ENCODE measurements at places on chromosomes 11 and 22. TPM values are rescaled to one million over a fixed set of nuclear protein-coding genes. Genes with fewer than 3 reads are reported as not detected.

DNA sequence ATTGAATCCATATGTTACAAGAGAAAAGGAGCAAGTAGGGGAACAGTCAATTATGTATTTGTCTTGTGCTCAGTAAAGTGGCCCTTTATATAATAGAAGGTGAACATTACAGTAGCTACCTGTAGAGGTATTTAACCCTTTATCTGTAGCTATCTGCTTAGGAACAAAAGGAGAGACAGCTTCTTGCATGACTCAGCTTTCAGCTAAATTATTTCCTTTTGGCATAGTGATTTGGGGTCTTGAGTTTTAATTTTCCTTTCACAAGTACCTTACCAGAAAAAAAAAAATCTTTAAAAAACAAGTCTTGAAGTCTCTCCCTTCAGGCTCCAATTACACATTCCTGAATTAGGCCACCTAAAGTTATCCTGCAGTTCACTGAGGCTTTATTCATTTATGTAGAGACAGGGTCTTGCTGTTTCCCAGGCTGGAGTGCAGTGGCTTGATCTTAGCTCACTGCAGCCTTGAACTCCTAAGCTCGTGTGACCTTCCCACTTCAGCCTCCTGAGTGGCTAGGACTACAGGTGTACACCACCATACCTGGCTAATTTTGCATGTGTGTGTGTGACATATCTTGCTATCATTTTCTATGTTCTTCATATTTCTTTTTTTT is 32.6 kb upstream of the RCE1 start:
- DNase-seq = no peak
- peaks cover 7% of the 10 kb centered on the region for H3K4me1 ChIP-seq
- no peaks in the 10 kb centered on the region for H3K36me3 ChIP-seq
- H3K27ac ChIP-seq = no peak overlapping the region
- no peak overlapping the region for H3K4me3 ChIP-seq

- no peaks in the 10 kb centered on the region for H3K27me3 ChIP-seq
- no peak overlapping the region for H3K4me3 ChIP-seq
- DNase-seq = no peak
- H3K27ac ChIP-seq = no peak overlapping the region
Measured at GRCh38 chr11:116813781-116814471, 9.2 kb downstream of the APOA4 start.

The MPPED1 gene
- total RNA-seq = not detected

DNA sequence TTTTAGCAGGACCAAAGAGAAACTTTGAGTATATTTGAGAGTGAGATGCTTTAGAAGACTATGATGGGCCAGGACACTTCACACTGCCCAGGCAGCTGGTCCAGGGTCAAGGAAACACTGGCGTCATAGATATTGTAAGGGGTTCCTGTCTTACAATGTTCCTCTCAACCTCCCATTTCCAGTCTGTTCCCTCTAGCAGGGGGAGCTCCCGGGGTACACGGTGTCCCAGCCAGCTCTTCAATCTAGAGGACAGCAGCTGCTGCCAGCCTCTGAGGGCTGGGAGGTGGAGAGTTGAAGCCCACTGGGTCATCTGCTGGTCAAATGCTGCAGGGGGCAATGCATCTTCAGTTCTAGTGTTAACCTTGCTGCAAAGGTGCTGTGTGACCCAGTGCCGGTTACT is 40.7 kb upstream of the TIMP3 start:
- H3K27me3 ChIP-seq = no peaks in the 10 kb centered on the region
- no peak for DNase-seq
- H3K36me3 ChIP-seq = no peaks in the 10 kb centered on the region
- no peak overlapping the region for H3K4me3 ChIP-seq
- no peak overlapping the region for H3K27ac ChIP-seq
- no peaks in the 10 kb centered on the region for H3K4me1 ChIP-seq

The TMEM121B gene
- total RNA-seq = 0.10 TPM

GRCh38 chr11:70078095-70078780 is at the start of gene ANO1:
TSS of gene ANO1 (plus strand) at chr11:70078317. CDS start at chr11:70078607, 290 bp downstream.
- DNase-seq = no peak
- H3K4me1 ChIP-seq = no peaks in the 10 kb centered on the region
- H3K27me3 ChIP-seq = peaks cover 8% of the 10 kb centered on the region
- H3K4me3 ChIP-seq = no peak within 1 kb of the TSS

DNA sequence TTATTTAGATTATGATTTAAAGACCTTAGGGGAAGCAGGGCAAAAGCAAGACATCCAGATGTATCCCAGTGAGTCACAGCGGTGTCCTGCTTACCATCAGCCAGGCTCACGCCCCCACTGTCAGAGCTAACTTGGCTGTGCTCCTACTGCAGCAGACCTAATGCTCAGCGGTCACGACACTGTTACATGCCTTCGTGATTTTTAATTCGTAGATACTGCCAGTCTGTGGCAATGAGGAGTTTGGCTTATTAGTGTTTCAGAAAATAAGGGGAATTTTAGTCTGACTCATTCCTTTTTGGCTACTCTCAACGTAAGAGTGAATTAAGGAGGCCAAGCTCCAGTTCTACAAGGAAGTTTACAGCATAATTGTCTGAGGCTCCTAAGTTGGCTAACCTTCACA is 22.7 kb downstream of the EFCAB6 start:
- no peak overlapping the region for H3K4me3 ChIP-seq
- no peaks in the 10 kb centered on the region for H3K36me3 ChIP-seq
- no peak overlapping the region for H3K27ac ChIP-seq
- no peaks in the 10 kb centered on the region for H3K4me1 ChIP-seq

The CYTH4 gene
- 26.0 TPM for total RNA-seq

DNA sequence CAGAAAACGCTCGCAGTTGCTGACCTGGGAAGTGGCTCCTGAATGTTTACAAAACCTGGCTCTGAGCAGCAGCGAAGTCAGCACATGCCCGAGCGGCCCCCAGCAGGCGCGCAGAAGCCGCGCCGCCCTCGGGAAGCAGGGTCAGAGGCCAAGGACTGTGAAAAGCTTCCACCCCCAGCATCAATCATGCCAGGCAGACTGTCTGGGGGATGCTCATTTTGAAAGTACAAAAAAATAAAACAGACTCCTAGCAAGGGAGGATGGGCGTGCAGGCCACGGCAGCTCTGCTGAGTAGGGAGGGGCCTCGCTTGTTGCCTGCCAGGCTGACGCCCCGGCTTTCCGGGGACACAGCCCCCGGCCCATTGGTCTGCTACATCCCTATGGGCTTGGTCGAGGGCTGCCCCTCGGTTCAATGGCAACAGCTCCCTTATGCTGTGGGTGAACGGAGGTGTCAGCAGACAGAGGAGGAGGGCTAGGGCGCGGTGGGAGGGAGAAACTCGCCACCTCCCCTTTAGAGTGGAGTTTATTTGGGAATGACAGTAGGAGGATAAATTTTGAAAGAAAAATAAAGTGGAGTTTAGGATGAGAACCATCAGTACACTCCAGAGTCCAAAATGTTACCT is 37.7 kb upstream of the GNB1L start:
- H3K27me3 ChIP-seq = no peaks in the 10 kb centered on the region
- H3K4me1 ChIP-seq = peaks cover 20% of the 10 kb centered on the region
- no peak overlapping the region for H3K4me3 ChIP-seq
- DNase-seq = no peak

DNA sequence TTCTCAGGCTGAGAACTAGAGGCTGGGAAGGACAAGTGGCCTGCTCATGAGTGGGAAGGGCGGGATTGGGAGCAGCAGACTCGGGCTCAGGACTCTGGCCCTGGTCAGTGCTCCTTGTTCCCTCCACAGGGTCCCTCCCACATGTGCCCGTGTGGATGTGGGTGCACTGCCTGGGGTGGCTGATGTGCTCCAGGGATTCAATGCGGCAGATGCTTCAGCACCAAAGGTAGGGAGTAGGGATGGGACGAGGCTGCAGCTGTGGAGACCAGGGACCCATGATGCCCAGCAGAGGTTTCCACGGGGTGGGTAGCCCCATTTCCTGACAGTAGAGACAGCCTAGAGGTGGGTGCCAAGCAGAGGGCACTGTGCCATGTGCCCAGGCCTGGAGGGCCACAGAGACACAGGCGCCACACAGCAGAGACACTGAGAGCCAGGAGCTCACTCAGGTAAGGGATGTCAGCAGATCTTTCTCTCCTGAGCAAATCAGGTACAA is 89.5 kb downstream of the GGTLC2 start:
- no peaks in the 10 kb centered on the region for H3K36me3 ChIP-seq
- H3K4me1 ChIP-seq = no peaks in the 10 kb centered on the region
- DNase-seq = no peak
- H3K27ac ChIP-seq = no peak overlapping the region
- H3K4me3 ChIP-seq = no peak overlapping the region

DNA sequence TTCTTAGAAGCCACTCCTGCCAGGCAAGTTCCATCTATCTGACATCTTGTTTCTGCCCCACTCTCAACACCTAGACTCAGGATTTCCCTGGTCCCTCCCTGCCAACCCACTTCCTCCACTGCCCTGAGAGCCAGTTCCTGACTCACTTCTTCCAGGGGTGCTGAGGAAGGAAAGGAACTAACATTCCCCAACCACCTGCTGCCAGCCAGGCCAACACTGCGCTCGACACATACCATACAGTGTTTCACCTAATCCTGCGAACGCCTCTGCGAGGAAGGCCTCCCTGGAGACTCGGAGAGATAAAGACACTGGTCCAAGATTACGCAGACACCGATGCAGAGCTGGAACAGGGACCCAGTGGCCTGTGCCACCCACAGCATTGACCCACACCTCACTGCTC is 40.2 kb downstream of the MICAL3 start:
- H3K27ac ChIP-seq = no peak overlapping the region
- H3K36me3 ChIP-seq = peaks cover 5% of the 10 kb centered on the region
- no peaks in the 10 kb centered on the region for H3K27me3 ChIP-seq
- H3K4me1 ChIP-seq = no peaks in the 10 kb centered on the region
- no peak overlapping the region for H3K4me3 ChIP-seq
- DNase-seq = no peak

The GLYAT gene
- 0.18 TPM for total RNA-seq

- H3K27ac ChIP-seq = no peak overlapping the region
- H3K36me3 ChIP-seq = no peaks in the 10 kb centered on the region
- no peak overlapping the region for H3K4me3 ChIP-seq
- no peaks in the 10 kb centered on the region for H3K27me3 ChIP-seq
Measured at GRCh38 chr11:95503047-95503446, 272.0 kb upstream of the SESN3 start.

GRCh38 chr11:75783416-75784084 is 15.0 kb downstream of the DGAT2 start:
- no peaks in the 10 kb centered on the region for H3K27me3 ChIP-seq
- DNase-seq = no peak
- no peaks in the 10 kb centered on the region for H3K4me1 ChIP-seq
- H3K4me3 ChIP-seq = no peak overlapping the region
- no peaks in the 10 kb centered on the region for H3K36me3 ChIP-seq
- H3K27ac ChIP-seq = no peak overlapping the region

- no peaks in the 10 kb centered on the region for H3K27me3 ChIP-seq
- peaks cover 4% of the 10 kb centered on the region for H3K4me1 ChIP-seq
- peak overlapping the region; percentile 50 for H3K4me3 ChIP-seq
- DNase-seq = no peak
- H3K27ac ChIP-seq = no peak overlapping the region
- no peaks in the 10 kb centered on the region for H3K36me3 ChIP-seq
Measured at GRCh38 chr11:9259981-9260837, 4.9 kb downstream of the DENND5A start.

The LAYN gene
- not detected for total RNA-seq

DNA sequence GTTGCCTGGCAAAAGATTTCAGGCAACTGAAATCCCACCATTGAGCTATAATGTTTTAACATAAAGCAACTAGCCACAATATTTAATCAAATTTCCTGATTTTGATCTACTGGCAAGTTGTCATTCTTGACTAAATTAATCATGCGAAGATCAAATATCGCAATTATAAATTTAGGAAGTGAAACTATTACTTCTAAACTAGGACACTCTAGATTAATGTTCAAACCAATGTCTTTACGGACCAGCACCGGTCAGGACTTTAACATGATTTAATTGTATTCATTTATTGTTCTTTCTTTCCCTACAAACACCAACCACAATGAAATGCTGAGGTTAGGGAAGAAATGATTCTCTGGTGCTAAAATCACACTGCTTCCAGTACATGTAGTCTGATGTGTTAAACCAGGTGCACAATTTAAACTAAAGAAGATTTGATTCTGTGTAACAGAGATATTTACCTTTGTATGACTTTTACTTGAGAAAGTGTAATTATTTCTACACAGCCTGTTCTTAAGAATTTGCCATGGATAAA is 14.9 kb downstream of the GAS2 start:
- no peaks in the 10 kb centered on the region for H3K36me3 ChIP-seq
- H3K4me3 ChIP-seq = no peak overlapping the region
- H3K4me1 ChIP-seq = no peaks in the 10 kb centered on the region

The C22orf31 gene
- not detected for total RNA-seq

The MRGPRE gene
- not detected for total RNA-seq

The OR6T1 gene
- total RNA-seq = not detected

GRCh38 chr11:117871160-117871559 is 5.3 kb downstream of the FXYD6 start:
- H3K4me1 ChIP-seq = no peaks in the 10 kb centered on the region
- no peak for DNase-seq
- no peaks in the 10 kb centered on the region for H3K36me3 ChIP-seq
- H3K4me3 ChIP-seq = no peak overlapping the region

DNA sequence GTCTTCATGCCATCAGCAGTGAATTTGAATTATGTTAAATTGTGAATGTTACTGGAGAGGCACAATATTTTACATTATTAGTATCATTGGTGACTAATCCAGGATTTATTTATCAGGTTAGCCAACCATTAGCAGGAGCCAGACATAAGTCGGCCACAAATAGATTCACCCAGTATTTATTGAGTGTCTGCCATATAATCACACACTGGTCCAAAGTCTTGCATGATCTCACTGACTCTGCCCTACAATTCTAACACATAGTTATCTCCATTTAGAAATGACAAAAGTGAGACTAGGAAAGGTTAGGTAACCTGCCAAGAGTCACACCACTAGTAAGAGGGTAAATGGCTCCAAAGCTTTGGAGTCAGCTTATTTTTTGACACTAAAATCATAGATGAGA is 179.6 kb downstream of the BLID start:
- no peaks in the 10 kb centered on the region for H3K27me3 ChIP-seq
- no peaks in the 10 kb centered on the region for H3K4me1 ChIP-seq
- no peak for DNase-seq
- no peak overlapping the region for H3K27ac ChIP-seq
- no peak overlapping the region for H3K4me3 ChIP-seq
- no peaks in the 10 kb centered on the region for H3K36me3 ChIP-seq

- no peak for DNase-seq
- H3K36me3 ChIP-seq = no peaks in the 10 kb centered on the region
- no peak overlapping the region for H3K4me3 ChIP-seq
- H3K27ac ChIP-seq = no peak overlapping the region
- no peaks in the 10 kb centered on the region for H3K27me3 ChIP-seq
Measured at GRCh38 chr22:47322854-47323253, 560.4 kb downstream of the TBC1D22A start.

Data from GM12878 (cell line).